ENCODE measurements at places on chromosomes 13 and 19.

- DNase-seq, result no peak
Measured at GRCh38 chr13:30312904-30313303, 5.6 kb upstream of the KATNAL1 start.

- no peak for DNase-seq
Measured at GRCh38 chr13:58476206-58476918, 844.8 kb downstream of the PCDH17 start.

DNA sequence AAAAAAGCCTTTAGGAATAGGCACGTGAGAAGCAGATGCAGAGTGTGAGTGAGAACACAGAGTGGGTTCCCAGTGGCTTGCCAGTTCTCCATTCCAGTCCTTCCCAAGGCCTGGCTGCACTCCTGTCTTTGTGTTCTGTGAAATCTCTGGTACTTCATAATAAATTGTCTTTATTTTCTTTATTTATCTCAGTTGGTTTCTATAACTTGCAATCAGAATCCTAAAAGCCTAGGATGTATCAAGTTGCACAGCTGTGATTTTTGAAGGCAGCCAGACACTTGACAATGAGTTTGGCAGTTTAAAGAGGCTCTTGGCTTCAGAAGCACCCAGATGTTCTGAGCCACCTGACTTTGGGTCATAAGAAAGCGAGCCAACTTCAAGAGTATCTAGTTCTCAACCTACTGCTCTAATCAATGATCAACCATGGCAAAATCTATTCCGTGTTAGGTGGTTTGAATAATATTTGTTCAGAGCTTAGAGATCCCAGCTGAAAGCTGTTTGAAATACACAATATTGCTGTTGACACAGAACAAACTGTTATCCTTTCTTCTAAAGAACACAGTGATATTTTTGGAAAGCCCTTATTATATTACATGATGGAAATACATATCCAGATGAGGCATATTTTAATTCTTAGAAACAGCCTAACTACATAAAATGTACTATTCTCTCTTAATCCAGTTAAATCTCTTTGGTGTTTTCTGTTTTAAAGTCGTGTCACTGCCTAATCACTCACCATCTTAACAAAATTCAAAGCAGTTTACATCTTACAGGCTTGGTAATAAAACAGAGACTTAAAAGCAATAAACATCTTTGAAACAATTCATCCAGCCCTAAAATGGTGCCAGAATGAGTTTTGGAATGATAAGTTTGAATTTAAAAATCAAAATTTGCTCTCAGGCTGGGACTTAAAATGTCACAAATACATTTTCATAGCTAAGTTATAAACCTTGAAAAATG, 483.0 kb upstream of the NBEA start:
- no peak for DNase-seq

- peak; percentile 27 for DNase-seq
Measured at GRCh38 chr19:35911790-35912189, 3.7 kb upstream of the TYROBP start.

- no peak for DNase-seq
Measured at GRCh38 chr13:109628251-109628699, 158.1 kb downstream of the IRS2 start.

DNA sequence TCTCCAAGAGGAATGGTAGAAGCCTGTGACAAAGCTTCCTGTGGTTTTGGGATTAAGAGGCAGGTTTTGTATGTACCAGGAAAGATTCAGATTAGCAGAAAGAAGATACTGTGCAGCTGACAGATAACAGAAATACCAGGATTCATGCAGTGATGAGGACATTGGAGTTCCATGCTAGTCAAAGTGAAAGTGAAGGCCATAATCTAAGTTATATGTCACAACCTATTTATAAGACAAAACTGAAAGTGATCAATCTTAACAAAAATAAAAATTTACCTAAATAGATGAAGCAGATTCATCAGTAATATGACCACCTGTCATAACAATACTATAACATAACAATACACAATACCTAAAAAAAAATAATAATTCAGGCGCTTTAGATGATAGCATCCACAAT, 1305.2 kb upstream of the PCDH9 start:
- no peak for DNase-seq

DNA sequence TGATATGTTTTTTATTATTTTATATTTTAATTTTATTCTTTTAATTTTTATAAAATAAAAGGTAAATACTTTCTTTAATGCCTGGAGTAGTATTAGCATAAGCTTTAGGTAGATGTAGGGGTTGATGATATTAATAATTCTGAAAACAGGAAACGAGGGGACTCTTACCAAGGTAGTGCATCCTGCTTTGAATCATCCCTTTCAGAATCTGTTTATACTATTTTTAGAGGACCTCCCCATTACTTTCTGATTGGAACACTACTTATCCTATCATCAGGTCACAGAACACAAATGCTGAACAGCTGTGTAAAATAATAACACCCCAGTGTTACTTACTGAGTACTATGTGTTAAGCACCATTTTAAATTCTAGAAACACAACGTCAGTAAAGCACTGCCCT, 27.3 kb downstream of the COG6 start:
- DNase-seq, result no peak

- no peak for DNase-seq
Measured at GRCh38 chr13:113216254-113217048, 7.0 kb downstream of the CUL4A start.

GRCh38 chr13:66657165-66657881, 572.8 kb downstream of the PCDH9 start:
- no peak for DNase-seq

DNA sequence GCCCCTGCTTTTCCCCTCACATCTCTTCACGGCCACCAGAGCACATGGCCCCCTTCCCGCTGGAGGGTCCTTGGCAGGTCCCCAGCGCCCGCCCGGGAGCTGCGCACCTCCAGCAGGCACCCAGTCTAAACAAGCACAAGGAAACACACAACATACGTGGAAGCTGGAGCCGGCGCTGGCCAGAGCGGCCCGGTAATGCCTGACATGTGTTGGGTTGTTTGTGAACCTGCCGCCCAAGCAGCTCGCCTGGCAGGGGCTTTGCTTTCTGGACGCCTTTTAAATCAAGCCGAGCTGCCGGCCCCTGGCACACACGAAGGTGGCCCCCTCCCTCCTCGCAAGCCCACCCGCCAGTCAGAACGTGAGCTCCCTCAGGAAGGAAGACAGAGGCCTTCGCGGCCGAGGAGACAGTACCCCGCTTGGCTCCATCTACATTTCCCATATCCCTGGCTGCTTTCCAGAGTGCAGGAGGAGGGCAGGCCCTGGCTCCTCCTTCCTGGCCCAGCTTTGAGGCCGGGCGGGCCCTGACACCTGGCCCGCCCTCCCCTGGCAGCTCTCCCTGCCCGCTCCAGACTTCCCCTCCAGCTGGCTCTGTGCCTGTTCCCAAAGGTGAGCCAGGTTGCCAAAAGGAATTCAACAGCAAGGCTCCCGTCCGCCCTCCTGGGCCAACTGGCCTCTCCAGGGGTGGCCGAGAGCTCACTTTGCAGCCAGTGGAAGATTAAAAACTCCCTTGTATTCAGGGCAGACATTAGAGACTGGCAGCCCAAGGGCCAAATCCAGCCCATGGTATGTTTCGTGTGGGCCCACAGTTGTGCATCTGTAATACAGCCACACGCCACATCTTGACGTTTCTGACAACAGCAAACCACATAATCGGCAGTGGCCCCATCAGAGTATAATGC, 28.7 kb downstream of the COMP start:
- no peak for DNase-seq

DNA sequence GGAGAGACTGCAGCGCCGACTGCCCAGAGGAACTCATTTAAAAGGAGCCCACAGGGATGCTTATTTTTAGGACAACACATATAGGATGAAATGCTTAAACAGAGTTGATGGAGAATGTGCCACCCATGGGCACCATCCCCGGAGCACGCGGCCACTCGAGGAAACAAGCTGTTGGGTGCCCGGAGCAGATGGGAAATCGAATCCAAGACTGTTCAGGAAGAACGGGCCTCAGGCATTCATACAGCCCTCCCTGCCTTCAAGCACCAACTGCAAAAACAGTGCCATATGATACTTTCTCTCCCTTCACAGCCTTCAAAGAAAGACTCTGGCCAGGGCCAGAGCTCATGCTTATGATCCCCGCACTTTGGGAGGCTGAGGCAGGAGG, 40.2 kb downstream of the RAB20 start:
- no peak for DNase-seq

GRCh38 chr19:18304458-18305310, 18.2 kb downstream of the LSM4 start:
- peak; percentile 86 for DNase-seq

- no peak for DNase-seq
Measured at GRCh38 chr13:113955235-113955634, 18.6 kb downstream of the C13orf46 start.

DNA sequence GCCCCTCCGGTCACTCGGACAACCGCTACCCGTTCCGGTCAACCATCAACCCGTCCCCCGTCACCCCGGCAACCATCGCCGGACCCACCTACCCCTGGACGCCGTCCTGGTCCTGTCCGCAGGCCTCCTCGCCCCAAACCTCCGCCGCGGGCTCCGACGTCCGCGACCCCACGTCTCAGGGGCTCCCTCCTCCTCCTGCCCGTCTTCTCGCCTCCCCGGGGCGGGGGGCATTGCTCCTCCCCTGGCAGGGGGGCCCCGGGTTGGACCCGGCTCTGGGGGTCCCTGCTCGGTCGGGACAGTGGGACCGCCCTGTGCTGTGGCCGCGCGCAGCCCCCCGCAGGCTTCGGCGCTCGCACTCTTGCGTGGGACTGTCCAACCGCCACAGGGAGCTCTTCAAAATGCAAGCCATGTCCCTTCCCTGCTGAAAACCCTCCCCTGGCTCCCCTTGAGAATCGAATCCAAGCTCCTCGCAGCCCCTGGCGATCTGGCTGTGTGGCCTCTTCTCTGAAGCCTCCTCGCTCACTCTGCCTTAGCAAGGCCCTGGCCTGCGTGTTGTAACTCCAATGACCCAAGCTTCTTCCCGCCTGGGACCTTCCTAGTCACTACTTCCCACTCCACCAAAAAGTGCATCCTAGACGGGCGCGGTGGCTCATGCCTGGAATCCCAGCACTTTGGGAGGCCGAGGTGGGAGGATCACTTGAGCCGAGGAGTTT, 8.4 kb downstream of the EPHX3 start:
- DNase-seq, result no peak

GRCh38 chr13:48741377-48741776, 87.6 kb downstream of the CYSLTR2 start:
- DNase-seq, result no peak

DNA sequence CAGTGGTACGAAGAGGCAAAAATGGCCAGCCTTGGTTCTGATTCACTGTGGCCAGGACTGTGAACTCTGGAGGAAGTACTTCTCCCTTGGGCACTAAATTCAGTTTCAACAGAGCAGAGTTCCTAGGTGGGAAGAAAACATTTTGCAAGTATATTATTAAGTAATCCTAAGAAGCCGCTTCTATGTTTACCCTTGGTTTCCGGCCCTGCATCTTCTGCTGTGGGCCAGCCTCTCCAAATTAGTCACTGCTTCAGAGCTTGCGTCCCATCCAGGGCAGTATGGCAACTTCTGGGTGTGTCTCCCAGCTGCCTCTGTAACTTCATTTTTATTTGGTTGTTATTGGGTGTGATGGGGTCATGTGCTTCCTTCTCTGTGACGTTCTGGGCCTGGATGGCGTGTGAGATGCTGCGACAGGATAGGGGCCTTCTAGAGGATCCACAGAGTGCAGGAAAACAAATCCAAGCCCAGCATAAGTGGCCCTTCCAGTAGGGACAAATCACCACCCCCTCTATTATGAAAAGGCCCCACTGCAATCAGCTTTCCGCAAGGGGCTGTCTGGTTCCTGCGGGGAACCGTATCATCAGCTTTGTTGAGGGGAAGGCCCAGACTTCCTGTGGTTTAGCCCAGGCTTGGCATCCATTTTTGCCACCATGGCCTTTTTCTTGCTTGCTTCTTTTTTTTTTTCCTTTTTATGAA, 55.1 kb upstream of the C1QTNF9 start:
- peak; percentile 69 for DNase-seq

DNA sequence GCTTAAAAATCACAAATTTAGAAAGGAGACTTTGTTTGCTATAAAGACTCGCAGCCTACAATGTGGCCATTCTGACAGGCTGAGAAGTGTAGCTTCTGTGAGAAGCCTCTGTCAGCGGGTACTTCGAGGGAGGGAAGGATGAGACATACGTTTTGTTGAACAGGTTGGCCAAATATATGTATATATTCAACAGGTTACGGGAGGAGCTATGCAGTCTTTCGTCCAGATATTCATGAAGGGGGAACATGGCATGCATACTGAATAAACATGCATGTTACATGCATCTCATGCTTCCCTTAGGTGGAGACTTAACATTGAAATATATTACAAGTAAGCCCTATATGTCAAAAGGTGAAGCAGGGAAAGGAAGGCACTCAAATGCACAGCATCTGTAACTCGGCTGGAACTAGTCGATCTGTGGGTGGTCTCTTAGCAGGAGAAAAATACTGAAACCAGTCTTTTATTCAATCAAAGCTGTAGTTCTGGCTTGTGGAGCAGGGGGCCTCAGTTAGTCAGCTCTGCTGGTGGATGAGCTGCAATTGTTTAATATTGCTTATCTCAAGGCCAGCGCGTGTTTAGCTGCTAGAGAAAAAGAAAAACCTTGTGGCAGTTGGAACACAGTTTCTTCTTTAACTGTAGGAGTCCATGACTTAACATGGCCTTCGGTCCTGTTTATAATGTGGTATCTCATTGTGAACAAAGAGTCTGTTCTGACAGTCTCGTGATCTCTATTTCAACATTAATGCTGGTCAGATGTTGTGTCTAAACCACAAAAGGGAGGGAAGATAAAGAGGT, 94.3 kb downstream of the FAM216B start:
- DNase-seq, result no peak

- DNase-seq, result no peak
Measured at GRCh38 chr13:75151081-75151643, 330.8 kb downstream of the TBC1D4 start.

GRCh38 chr13:20654156-20654555, 49.3 kb upstream of the IL17D start:
- DNase-seq, result no peak

DNA sequence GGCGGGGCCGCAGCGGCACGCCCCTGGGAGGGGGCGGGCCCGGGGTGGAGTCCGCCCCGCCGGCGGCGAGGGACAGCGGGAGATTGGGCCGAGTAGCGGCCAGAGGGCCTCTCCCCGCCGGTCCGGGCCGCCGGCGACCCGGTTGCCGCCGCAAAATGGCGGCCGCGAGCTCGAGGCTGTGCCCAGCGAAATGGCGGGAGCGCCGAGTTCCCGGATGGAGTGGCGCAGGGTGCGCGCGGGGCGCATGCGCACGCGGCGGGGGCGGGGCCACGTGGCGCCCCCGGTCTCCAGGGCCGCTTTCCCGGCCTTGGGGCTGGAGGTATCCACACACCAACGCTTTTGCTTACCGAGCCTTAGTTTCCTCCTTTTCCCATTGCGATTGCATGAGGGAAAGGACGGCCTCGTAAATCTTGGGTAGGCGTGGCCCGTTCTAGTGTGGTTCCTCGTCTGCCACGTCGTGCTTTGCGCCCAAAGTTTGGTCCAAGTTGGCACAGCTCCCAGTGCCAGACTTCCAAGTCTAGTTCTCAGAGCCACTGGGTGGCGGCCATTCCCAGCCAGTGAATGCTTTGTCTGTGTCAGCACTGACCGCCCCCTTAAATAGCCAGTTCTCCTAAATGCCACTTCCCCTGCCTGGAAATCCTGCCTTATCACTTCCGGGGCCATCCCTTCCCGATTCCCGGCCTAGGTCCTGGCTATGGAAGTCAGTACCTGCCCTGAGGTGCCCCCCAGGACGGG, 513 bp downstream of the CIRBP start:
- DNase-seq, result peak; percentile 89
